Fibroblast of upper back skin (primary cell): ENCODE measurements at places on chromosomes 1 and 21.
A peak's percentile ranks its signal among the peaks of the same experiment; 100 is the strongest.

DNA sequence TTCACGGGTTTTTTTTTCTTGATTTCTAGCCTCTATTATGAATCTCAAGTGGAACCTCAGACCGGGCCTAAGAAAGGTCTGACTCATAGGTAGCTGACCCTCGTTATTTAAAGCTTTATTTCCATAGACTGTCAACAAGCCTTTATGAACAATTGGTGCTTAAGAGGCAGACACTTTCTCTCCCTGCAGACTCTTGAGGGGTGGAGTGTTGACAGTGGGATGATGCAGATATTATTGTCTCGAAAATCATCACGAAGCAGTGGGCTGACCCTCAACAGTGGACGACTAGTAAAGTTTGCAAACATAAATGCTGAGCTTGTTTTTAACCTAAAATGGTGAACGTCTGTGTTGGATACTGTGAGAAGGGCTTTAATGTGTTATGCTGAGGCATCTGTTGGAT lies 1.8 kb downstream of the SFT2D2 start:
- DNase-seq, result no peak

GRCh38 chr1:175071276-175071943 lies 3.8 kb downstream of the TNN start:
- DNase-seq, result no peak

DNA sequence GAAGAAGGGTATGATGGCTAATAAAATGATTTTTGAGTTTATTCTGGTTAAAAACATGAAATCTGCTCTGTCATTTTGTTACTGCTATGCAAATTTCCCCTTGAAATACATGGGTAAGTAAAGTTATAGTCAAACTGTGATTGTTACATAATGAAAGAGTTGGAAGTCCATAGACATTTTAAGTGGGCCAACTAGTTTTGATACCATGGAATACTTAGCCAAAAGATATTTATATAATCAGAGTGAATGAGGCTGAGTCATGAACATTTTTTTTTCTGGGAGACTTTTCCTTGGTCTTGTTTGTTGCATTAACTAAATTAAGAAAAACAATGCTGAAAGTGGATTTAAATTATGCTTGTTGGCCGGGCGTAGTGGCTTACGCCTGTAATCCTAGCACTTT lies 58.2 kb upstream of the MPC2 start:
- no peak for DNase-seq

- no peak for DNase-seq
Observed at GRCh38 chr1:113439277-113439670, 49.0 kb downstream of the MAGI3 start.

DNA sequence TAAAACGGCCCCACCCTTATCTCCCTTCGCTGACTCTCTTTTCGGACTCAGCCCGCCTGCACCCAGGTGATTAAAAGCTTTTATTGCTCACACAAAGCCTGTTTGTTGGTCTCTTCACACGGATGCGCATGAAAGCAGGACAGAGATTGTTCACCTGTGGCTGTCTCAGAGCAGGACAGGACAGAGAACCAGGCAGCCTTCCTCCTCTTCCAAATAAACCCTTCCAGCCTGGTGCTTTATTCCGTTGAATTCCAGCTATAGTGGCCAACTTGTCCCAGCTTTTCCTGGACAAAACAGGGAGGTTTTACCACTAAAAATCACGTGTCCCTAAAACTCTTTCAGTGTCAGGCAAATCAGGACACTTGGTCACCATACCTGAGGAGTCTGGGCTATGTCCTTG lies 9.5 kb upstream of the DMRTB1 start:
- no peak for DNase-seq

DNA sequence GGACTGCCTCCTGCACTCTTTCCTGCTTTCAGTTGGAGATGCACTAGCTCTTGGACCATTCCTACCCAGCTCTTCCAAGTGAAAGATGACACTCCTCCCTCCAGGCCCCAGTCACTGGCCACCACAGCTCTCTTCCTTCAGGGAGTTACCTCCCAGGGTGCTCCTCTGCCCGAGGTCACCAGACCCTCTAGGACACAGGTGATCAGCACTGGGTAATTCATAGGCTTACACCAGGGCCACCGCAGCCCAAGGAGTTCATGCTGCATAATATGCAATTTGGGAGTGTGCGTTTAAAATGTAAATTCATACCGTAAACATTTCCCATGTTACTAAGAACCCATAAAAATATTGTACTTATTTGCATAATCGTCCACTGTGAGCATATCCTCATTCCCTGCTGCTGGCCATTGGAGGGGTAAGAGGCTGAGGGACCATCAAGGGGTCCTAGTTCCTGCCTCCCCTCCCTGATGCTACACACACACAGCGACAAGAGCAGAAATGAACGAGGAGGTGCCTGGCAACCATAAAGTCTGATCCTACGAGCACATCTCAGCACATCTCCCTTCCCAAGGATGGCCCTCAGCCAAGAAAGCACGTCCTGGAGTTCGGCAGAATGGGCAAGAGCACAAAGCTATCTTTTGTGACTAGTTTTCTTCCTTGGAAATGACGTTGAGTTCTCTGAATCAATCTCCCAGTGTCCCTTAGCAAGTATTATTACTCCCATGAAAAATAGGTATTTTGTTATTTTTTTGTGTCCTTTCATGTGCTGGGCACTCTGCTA lies 222.9 kb upstream of the RAB4A start:
- DNase-seq, result no peak

- no peak for DNase-seq
Observed at GRCh38 chr1:242629396-242629795, 104.9 kb upstream of the PLD5 start.

- no peak for DNase-seq
Observed at GRCh38 chr1:199087144-199087543, 448.3 kb downstream of the PTPRC start.

DNA sequence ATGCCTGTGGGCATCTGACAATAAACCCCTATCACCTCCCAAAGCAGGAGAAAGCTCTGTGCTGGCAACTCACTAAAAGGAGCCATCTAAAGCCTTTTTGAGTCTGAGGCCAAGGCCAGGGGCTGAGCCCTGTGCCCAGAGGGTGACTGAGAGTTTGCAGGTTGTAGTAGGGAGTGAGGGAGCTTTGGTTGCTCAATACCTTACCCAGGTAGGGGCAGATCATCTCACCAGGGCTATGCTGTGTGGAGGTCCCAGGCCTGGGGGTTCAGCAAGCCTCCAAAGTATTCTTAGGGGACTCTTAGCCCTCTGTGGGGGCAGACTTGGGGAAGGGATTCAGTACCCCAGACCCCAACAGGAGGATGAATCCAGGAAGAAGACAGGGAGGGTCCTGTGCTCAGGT lies 21.2 kb downstream of the S100A7 start:
- DNase-seq, result no peak

DNA sequence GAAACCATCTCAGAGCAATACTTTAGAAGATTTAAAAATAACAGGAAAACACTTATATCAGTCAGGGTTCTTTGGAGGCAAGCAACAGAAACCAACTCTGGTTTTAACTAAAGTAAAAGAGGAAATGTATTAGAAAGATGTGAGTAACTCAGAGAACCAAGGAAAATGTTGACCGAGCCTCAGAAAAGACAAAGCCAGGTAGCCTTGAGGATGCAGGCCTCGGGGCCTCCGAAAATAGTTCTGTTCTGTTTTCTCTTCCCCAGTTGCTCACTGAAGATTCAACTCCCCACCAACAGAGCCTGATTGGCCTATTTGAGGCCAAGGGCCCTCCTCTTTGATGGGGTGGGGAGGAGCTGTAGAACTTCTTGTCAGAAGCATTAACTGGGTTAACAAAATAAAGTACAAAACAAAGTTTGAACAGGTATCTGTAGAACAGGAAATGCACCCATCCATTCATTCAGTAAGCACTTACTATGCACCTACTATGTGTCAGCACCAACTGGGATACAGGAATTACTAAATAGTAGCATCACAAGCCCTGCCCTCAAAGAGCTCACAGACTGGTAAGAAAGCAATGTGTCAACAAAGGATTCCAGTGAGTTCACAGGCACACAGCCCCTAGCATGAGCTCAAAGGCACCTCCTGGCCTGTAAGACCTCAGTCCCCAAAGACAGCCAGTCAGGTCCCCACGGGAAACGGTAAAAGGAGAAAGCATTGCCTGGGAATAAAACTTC lies 12.6 kb downstream of the SLAMF8 start:
- DNase-seq, result no peak

GRCh38 chr1:11448373-11449099 lies 30.4 kb upstream of the DISP3 start:
- no peak for DNase-seq

GRCh38 chr21:41848533-41848932 lies 30.6 kb downstream of the PRDM15 start:
- DNase-seq, result no peak

- DNase-seq, result no peak
Observed at GRCh38 chr1:221695301-221695700, 46.6 kb downstream of the DUSP10 start.

- DNase-seq, result no peak
Observed at GRCh38 chr21:45642122-45642813, 1.3 kb upstream of the PCBP3 start.

DNA sequence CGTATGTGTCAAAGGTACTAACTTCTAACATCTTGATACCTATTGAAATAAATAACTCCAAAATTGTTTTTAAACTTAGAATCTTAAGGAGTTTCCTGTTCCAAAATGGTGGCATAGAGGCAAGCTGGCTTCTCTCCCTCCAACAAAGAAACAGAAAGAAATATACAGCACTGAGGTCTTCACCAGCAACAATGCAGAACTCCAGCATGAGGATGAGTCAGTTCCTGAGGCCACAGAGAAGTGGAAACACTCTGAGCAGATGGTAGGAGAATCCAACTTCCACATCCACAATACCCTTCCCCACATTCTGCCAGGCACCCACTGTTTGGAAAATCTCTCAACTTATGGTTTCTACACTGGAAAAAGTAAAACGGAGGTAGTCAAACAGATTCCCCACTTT lies 12.2 kb upstream of the PPIH start:
- no peak for DNase-seq

DNA sequence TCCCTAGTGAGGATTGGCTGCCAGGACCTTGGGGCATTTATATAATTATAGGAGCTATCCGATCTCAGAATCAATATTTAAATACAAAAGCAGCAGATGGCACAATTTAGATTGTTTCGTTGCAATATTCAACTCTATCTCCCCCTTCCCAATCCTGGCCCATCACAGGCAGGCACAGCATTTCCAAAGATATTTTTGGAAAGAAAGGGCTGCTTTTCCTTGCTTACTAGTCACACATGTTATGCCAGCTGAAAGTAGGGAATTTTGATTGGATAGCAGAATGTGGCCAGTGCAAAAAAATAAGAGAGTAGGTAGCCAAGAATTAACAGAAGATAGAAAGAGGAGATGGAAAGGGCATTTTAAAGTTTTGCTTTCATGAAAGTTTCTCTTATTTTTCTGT lies 37.9 kb downstream of the IL12RB2 start:
- DNase-seq, result no peak

GRCh38 chr1:175563236-175563895 lies 180.0 kb downstream of the TNR start:
- DNase-seq, result no peak

GRCh38 chr1:44423591-44424537 lies 18.8 kb downstream of the RNF220 start:
- peak; percentile 59 for DNase-seq

- DNase-seq, result no peak
Observed at GRCh38 chr1:37949524-37950152, 2.8 kb upstream of the INPP5B start.

- DNase-seq, result no peak
Observed at GRCh38 chr1:30323841-30324240, 399.5 kb downstream of the MATN1 start.

GRCh38 chr1:203037509-203038190 lies 11.4 kb downstream of the PPFIA4 start:
- DNase-seq, result no peak

DNA sequence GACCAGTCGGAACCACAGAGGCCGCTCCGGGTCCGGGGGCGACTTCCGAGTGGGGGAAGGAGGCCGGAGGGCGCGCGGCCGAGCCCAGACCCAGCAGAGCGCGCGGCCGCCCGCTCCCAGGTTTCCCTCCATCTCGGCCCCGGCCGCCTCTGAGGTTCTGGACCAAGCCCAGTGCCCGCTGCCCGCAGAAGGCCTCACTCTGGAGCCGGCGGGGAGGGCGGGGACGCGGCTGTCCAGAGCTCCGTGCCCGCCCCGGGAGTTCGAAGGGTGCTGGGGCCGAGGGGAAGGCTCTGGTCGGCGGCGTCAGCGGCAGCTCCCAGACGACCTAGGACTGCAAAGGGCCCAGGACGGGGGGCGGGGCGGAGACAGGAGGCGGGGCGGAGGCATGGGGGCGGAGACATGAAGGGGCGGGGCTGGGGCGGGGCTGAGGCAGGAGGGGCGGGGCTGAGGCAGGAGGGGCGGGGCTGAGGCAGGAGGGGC lies 48.0 kb upstream of the SLC19A1 start:
- peak; percentile 55 for DNase-seq

DNA sequence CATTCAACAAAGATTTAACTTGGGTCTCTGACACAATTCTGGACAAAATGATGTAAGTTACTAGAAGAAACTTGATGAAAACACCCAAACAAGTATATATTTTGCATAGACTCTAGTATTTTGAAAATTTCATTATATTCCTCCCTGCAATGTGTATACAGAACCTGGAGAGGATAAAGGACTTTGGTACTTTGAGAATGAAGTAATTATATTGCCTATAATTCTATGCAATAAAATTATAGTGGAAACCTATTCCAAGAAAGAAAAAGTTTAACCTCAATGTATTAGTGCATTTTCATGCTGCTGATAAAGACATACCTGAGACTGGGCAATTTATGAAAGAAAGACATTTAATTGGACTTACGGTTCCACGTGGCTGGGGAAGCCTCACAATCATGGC lies 1146.1 kb downstream of the KCNT2 start:
- no peak for DNase-seq

GRCh38 chr21:35244514-35244913 lies 195.4 kb upstream of the RUNX1 start:
- DNase-seq, result no peak

GRCh38 chr1:151868486-151868885 lies 15.0 kb upstream of the THEM5 start:
- DNase-seq, result no peak

DNA sequence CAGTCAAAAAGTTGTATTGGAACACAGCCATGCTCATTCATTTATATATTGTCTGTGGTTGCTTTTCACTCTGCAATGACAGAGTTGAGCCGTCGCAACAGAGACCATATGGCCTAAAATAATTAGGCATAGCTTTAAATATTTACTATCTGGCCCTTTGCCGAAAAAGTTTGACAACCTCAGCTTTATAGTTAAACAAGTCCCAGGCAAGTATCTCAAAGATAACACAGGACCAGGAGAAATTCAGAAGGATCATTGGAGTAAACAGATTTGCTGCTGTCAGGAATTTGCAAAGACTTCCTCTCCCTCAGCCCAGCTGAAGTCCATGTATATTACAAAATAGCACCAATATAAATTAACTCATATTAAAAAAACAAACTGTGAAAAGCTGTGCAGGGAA lies 34.4 kb downstream of the NID1 start:
- DNase-seq, result no peak

DNA sequence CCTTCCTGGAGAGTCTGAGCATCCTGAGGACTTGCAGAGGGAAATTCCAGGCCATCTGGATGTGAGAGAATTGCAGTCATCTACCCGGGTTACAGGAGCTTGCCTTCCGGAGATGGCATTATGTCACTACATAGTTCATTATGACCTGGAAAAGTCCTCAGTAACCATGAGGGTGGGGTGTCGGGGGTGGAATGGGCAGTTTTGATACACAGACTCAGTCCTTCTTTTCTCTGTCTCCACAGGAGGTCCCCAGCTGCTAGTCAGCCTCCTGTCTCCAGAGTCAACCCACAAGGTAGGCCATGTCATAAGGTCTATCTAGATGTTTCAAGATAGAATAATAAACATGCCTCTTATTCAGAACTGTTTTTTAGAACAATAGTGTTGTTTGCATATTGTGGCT lies 268.2 kb upstream of the SGIP1 start:
- no peak for DNase-seq
